ENCODE measurements at places on chromosomes 3 and 15.

GRCh38 chr15:63057468-63058345 is 15.2 kb downstream of the TPM1 start:
- no peak for DNase-seq

GRCh38 chr15:74200871-74201419 is 1.6 kb downstream of the STRA6 start:
- DNase-seq, result no peak

DNA sequence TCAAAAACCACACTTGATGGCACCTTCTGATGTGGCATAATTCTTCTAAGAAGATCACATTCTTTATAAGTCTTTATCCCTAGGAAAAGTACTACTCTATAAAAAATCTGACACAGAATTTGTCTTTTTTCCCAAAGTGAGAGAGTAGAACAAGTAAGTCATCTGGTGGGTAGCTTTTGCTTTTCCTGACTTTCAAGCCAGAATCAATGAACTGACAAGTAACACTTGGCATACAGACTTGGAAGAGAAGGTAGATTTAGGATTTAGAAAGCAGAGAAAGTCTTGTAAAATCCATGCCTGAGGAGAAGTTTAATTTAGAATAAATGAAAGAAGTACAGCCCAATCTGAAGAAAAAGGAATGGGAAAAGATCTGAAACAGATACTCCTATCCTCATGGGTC is 66.6 kb upstream of the TUSC7 start:
- no peak for DNase-seq

DNA sequence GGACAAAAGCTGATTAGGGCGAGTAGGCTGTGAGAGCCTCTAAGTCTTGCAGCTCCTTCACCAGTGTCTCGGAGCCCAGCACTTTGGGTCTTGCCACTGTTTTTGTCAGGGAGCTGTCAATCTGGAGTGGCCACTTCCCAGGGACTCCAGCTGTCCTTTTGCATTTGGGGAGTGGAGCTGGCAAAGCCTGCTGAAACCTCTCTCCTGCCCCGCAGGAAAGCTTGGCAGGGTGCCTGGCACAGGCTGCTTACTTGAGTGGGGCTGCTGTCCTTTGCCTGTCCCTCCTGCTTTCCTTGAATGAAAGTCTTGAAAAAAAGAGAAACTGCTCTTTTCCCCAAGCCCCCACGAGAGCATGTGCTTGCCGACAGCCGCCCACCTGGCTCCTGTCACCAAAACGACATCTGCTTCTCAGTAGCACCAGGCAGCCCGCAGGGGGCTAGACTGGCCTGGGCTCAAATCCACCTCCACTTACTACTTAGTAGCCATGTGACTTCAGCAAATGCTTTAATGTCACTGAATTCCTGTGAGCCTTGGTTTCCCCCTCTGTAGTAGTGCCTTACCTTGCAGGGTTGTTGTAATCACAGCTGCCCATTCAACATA is 13.7 kb downstream of the USP13 start:
- DNase-seq, result no peak

DNA sequence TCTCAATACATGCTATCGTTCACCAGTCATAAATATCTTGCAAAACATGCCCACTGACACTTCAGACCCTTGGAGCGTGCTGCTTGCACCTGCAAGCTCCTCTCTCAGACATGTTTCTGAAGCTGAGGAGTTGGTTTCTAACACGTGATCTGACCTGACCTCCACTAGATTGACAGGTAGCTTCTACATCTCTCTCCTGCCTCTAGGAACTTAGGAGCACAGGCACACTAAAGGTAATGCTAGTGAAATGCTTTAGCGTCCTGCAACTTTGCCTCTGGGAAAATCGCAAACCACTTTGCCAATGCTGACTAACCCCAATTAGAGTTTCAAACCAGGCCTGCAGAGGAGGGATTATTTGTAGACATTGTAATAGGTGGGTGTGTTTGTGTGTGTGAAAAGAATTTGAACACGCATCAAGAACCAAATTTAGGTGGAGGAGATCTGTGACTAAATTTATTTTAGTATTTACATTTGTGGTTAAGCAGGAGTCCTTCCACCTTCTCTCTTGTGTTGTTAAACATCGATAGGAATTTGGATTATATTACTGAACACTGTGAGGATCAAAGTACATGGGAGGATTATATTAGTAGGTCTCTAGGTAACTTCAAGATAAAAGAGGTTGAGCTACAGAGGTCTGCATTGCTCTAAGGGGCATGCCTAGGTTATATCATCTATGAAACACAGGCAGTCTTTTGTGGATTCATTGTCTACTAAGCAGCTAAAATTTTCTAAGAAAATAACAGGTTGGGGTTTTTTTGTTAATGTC is 86.7 kb upstream of the ZBED2 start:
- no peak for DNase-seq

DNA sequence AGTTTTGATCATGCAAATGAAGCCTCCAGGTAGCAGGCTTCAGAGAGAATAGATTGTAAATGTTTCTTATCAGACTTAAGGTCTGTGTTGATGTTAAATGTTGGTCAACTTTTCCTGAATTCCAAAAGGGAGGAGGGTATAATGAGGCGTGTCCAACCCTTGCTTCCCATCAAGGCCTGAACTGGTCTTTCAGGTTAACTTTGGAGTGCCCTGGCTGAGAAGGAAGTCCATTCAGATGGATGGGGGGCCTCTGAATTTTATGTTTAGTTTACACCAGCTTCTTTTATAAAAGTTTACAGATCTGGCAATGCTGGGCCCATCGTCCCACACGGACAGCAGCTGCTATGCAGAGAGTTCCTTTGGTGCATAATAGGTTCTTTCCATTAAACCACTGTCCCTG is 8.9 kb downstream of the CCDC13 start:
- DNase-seq, result no peak

DNA sequence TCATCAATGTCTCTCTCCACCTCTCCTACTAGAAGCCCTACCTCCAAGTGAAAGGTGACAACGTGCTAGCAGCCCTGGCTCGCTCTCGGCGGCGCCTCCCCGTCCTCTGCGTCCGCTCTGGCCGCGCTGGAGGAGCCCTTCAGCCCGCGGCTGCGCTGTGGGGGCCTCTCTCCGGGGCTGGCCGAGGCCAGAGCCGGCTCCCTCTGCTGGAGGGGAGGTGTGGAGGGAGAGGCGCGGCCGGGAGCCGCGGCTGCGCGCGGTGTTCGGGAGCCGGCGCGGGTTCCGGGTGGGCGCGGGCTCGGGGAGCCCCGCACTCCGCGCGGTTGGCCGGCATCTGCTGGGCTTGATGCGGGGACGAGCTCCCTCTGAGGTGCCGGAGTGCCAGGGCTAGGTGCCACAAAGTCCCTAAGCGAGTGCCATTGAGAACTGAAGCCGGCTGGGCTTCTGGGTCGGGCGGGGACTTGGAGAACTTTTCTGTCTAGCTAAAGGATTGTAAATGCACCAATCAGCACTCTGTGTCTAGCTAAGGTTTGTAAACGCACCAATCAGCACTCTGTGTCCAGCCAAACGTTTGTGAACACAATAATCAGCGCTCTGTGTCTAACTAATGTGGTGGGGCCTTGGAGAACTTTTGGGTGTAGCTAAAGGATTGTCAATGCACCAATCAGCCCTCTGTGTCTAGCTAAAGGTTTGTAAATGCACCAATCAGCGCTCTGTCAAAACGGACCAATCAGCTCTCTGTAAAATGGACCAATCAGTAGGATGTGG is 84.8 kb upstream of the ARRDC4 start:
- DNase-seq, result no peak

DNA sequence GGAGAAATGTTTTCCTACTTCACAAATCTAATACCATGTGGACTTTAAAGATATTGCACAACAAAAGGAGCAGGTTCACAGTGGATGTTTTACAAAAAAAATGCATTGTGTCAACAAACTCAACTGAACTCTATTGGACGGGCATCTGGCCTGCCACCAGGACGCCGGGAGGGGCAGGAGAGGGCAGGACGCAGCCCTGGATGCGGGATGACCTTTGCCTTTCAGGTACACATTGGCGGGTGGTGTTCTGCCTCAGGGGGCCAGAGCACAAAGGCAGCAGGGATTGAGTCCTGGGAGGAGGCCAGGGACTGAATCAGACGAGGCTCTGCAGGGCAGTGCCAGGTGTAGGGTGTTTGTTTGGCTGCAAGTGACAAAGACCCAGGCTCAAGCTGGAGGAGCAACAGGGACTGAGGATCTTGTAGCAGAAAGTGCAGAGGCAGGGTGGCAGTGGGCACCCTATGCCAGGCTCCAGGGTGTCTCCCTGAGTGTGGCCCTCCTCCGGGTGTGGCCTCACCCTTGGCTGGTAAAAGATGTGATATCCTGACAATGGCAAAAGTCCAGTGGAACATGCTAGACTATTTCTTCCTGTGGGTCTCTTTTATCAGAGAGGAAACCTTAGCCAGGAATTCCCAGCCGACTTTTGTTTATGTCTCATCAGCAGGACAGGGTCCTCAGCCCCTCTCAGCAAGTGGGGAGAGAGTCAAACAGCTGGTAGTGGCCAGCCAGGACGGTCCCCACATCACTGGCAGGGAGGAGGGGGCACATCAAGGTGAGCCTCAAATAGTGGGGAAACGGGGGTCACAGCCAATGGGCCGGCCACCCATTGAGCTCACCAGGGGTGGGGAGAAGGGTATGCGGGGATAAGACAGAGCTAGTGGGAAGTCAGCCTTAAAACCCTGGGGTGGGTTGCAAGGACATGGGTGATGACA is 29.7 kb upstream of the KLF13 start:
- no peak for DNase-seq
